Mesendoderm (in vitro differentiated cells): ENCODE measurements at places on chromosomes 3 and 15.

DNA sequence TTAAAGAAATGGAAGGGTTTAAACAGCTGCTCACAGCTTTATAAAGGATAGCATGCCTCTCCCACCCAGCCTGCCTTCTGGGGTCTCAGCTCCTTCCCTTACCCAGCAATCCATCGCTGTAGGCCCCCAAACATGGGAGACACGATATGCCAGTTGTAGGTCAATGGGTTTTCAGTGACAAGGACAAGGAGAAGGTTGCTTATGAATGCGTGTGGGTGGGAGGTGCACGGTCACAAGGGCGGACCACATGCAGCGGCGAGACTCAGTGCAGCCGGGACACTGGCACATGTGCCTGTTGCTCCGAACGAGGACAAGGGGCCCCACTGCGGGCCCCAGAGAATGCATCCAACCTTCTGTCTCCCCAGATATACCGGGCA lies 67.0 kb downstream of the MGLL start:
- DNase-seq, result no peak

- DNase-seq, result peak; percentile 62
These were observed 136.0 kb upstream of the CCDC54 start for GRCh38 chr3:107241217-107241616.

- DNase-seq, result no peak
These were observed 25.5 kb upstream of the SHC4 start for GRCh38 chr15:48989170-48989569.

- peak; percentile 77 for DNase-seq
These were observed 5.2 kb downstream of the KCTD6 start for GRCh38 chr3:58497097-58497496.

DNA sequence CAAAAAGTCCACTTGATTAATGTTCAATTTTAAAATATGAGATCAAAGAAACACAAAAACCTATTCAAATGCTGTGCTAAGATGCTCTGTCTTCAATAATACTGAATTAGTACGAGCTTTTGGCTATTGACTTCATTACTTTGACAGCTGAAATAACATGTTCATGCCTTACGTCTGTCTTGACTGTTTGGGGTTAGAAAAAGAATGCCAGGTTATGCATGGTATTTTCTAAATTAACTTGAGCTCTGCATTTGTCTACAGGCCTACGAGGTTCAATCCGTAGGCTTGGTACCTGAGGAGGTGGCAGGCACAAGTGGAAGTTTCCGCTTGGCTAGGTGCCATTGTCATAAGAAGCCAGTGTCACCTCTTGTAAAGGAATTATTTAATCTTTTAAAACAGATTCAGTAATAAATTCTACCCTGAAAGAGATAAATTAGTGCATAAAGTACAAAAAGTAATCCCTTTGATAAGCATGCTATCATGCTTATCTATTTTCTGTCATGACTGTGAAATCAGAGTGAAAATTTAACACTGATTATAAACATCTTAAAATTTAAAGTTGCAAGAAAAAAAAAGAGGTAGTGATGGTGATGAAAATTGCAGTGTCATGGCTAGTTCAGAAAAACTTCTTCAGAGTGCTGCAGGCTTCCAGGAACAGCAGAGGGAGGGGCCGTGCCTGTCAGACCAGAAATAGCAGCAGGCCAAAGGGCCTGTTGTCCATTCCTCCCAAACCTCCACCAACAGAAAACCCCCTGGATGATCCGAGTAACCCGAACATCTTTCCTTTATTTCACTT lies 115.7 kb downstream of the ARRDC4 start:
- DNase-seq, result peak; percentile 14

DNA sequence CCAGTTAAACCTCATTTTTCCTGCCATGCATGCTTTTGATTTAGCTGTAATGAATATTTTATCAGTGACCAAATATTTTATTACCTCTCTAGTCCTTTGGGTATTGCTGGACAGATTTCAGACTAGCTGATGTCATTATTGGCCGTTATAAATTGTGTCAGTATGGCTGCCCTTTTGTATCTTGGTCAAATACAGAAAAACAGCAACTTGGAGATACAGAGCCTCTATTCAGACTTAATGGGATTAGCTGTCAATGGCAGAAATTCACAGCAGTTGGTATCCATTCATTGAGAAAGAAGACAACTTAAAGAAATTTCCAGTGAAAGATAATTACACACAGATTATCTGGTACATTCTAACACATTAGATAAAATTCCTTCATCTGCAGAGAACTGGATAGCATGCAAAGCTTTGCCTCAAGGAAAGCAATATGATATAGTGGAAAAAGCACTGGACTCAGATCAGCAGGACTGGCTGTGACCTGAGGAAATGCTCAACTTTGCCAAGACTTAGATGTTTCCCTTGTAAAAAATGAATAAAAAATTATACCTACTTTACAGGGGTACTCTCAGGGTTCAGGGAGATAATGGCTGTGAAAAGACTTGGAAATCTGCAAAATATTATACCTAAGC lies 20.8 kb downstream of the COL6A6 start:
- peak; percentile 21 for DNase-seq

GRCh38 chr3:128933213-128933921 lies 53.9 kb downstream of the ACAD9 start:
- DNase-seq, result no peak

GRCh38 chr3:156010829-156011228 lies 109.5 kb upstream of the KCNAB1 start:
- DNase-seq, result peak; percentile 45

GRCh38 chr3:129435367-129435766 lies 4.4 kb downstream of the MBD4 start:
- DNase-seq, result no peak
